Brain pericyte (primary cell): ENCODE measurements at places on chromosomes 12 and 14.

DNA sequence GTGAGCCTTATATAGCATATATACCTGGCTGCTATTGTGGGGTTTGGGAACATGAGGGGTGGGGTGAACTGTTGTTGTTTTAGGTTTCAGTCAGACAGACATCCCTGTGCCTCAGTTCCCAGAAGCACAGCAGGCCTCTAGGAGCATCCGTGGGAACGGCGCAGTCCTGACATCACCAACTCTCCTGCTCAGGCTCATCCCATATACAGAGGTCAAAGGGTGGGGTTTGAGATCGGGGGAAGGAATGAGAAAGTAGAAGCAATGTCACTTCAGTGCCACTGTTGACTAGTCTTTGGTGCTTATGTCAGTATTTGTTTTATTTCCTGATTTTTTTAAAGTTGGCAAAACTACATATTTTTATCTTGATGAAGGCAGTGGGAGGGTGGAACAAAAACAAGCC, 43.1 kb upstream of the A2ML1 start:
- DNase-seq = no peak

DNA sequence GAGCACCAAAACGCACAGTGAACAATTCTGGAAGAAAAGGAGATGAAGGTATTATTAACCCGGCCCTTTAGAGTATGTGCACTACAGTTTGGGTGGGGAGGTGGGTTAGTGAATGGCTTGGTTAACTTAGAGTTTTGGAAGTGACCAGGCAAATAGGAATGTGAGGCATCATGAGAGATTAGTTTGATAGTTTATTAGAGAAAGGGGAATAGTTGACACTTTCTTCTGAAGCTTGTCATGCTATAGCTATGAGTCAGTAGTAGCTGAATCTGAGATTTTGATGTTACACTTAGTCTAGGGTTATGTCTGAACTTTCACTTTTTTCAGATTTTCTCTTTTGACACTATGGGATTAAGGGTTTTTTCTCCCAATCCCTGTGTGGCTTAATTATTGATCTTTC, 567.2 kb downstream of the SNAPC1 start:
- DNase-seq = no peak

GRCh38 chr12:131348231-131348630, 362.7 kb upstream of the SFSWAP start:
- no peak for DNase-seq

- no peak for DNase-seq
These were observed 48.7 kb upstream of the GNG2 start for GRCh38 chr14:51811706-51812105.

DNA sequence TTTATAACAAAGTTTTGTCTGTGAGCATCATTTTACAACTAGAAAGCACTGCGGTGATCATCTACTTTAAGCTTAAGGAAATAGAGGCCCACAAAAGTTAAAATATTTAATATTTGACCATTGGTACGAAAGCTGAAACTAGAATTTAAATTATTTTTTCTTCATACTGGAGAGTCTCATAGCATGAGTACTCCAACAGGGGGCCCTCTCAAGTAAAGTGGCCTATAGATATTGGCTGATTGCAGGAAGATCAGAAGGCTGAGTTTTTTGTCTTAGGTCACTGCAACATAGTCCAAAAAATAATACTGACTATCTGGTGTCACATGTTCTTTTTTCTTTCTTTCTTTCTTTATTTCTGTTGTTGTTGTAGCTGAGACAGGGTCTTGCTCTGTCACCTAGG, 75.3 kb upstream of the ZDHHC17 start:
- no peak for DNase-seq

DNA sequence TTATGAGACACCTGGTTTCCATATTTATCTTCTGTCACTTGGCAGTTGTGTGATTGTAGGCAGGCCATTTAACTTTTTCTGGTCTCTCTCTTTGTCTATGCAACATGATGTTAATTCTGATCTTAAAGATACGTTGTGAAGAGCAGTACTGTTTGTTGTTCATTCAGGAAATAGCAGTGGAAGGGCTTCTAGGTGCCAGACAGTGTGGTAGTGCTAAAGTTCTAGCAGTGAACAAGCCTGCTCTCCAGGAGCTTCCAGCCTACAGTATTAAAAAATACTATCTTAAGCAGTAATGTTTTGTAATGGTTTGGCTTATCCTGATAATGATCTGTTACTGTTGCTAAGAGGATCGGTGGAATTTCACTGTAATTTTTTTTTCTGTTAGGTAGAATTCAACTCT, 15.2 kb downstream of the NAA30 start:
- DNase-seq = no peak

- no peak for DNase-seq
These were observed 30.9 kb upstream of the TUBA1C start for GRCh38 chr12:49233842-49234526.

GRCh38 chr14:66254038-66254437, 232.1 kb upstream of the CCDC196 start:
- no peak for DNase-seq

DNA sequence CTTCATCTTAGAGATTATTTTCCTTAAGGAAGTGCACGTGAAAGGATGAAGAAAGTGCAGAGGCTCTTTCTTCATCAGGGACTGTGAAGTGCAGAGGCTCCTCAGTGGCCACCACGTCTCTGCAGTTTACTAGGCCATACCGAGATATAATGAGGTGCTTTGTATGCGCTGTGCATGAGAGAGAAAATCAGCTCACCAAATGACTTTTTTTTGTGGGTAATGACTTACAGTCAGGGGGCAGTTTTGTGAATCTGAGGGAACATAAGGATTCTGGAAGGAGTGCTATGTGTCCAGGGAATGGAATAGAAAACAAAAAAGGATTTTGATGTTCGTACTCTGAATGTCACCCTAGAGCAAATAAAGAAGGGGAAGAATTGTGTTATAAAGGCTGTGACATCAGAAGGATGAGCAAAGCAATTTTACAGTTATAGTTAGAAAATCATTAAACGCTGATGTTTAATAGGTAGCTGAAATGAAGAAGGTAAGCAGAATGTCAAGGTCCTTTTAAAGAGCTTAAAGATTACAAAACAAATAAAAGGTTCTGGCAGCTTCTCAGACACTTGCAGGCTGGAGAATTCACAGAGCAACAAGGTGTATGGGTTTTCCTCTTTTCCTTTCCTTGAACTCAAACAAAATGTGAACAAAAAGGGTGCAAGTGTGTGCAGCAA, 247.5 kb upstream of the NOVA1 start:
- no peak for DNase-seq
